ENCODE measurements at places on chromosomes 16 and 17. TPM values are rescaled to one million over a fixed set of nuclear protein-coding genes. Genes with fewer than 3 reads are reported as not detected.

Gene NXPH3
- total RNA-seq = 0.33 TPM

Gene CHST4
- 0.17 TPM for total RNA-seq

Gene SAMD14
- total RNA-seq = 0.33 TPM

Gene CIAO2B
- total RNA-seq = 157 TPM

Gene SAP30BP
- total RNA-seq = 49.0 TPM

Gene GRB7
- 1.5 TPM for total RNA-seq

Gene ECI1
- total RNA-seq = 138 TPM

Gene WNT3
- 2.1 TPM for total RNA-seq

Gene KRT20
- not detected for total RNA-seq

Gene FAM83G
- total RNA-seq = 25.7 TPM

Gene RASD1
- 1.8 TPM for total RNA-seq

Gene PRSS33
- total RNA-seq = not detected

Gene C17orf78
- total RNA-seq = not detected

Gene AMFR
- total RNA-seq = 93.0 TPM

Gene YPEL3
- 23.0 TPM for total RNA-seq
